NCI-H526 treated with DMSO at 0.1 percent for 48 hours (cell line): ENCODE measurements at places on chromosomes 11 and 22.

DNA sequence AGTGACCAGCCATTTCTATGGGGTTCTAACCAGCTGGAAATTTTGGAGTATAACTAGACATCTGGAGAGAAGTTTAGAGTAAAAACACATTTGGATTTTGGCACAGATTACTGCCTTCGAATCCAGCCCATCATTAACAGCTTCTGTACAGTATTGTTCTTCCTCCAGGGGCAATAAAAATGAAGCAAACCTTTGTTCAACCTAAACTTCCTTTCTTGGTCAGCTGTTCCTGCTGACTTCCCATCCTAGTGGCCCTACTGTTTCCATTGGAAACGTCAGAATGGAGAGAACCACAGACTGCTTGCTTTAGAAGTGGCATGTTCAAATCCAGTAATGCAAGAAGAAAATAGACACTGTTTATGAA lies 203.7 kb upstream of the MTMR2 start:
- DNase-seq, result no peak

DNA sequence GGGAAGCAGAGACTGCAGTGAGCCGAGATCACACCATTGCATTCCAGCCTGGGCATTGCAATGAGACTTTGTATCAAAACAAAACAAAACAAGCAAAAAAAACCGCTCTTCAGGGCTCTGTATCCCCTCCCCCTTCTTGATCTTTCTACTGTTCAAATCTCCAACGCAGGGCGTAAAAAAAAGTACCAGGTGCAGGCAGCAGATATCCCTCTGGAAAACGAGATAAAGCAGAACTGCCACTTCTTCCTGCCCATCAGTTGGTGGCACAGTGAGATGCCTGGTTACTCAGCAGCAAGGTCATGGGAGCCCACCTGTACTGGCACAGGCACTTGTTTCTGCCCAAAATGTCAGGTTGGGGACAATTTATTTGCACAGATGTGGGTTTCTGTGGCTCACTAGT lies 11.2 kb downstream of the CCS start:
- no peak for DNase-seq

DNA sequence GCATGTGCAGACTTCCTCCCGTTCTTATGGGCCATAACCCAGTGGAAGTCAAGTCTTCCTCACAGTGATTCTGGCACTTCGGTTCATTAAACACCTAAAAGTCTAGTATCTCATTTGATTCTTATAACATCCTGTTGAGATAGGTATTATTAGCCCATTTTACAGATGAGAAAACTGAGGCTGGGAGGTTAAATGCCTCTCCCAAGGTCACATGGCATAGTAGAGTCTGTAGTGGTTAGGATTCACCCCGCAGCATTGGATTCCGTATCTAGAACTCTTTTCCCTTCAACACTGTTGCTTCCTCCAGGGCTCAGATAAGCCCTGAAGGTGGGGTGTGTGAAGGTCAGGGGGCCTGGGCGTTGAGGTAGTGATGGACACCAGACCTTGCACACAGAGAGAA lies 3.4 kb downstream of the GPHA2 start:
- no peak for DNase-seq

DNA sequence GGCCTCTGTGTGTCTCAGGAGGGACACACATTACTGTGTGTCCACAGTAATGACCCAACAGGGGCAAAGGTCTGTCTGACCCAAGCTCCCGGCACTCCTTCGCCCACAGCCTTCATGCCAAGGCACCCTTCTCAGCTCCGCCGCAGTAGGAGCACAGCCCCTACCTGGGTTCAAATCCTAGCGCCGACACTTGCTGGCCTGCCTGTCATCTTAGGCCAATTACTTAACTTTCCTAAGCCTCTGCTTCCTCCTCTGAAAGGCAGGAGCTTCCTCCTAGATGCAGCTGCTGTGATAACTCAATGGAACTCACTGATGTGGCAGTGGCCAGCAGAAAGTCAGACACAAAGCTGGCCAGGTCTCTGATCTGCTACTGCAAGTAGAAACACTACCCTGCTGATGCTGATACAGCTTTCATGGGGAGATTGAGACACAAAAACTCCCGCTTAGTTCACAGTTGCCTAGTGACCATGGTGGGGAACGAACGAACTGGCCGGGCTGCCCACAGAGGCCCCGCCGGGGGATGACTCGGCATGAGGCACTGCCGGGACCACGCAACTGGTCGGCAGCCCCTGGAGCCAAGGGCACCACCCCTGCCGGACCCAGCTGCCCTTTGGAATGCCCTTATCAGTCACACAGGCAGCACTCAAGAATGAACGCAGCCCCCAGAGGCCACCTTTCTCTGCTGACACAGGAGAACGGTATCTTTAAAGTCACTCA lies 8.1 kb downstream of the EHD1 start:
- no peak for DNase-seq

GRCh38 chr11:363948-364761 lies 5.1 kb upstream of the B4GALNT4 start:
- peak; percentile 45 for DNase-seq

DNA sequence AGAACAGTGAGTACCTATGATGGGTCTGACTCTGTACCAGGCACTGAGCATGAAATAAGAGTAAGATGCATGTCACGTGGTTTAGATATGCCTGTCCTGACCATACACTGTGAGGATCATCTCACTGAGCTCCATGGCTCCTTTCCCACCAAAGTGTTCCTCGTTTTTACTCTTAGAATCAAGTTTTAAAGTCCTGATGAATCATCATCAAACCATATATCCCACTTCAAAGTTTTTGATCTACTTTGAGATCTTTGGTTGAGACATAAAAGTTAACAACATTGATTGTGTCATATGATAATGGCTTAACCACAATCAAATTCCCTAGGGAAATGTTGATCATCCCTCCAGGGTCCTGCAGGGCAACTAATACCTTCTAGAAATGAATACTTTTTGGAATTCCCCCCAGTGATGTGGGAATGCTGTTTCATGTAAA lies 12.8 kb downstream of the ETS1 start:
- DNase-seq, result no peak

- DNase-seq, result no peak
Measured at GRCh38 chr11:72541257-72541974, 107.1 kb upstream of the CLPB start.

DNA sequence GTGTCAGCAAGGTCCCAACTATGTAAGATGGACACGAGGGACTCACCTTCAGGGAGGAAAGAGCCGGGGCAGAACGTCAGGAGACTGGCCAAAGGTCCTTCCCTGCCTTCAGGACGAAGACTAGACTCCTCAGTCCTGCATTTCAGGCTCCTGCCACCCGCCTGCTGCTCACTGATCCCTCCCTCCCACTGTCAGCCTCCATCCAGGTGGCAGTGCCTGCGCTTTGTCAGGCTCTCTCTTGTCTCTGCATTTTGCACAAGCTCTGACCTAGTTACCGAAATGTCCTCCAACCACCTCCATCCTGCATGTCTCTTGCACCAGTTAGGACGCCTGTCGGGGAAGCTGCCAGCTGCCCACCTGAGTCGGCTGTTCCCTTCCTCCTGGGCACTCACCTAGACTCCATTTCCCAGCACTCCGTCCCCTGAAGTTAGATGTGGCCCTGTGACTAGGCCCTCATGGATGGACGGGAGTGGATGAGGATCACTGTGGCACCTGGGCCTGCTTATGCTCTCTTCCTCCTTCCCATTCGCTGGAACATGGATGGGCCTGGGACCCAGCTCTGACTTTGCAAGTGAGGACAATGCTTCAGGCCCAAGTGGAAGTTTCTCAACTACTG lies 8.0 kb downstream of the B3GNT6 start:
- no peak for DNase-seq

DNA sequence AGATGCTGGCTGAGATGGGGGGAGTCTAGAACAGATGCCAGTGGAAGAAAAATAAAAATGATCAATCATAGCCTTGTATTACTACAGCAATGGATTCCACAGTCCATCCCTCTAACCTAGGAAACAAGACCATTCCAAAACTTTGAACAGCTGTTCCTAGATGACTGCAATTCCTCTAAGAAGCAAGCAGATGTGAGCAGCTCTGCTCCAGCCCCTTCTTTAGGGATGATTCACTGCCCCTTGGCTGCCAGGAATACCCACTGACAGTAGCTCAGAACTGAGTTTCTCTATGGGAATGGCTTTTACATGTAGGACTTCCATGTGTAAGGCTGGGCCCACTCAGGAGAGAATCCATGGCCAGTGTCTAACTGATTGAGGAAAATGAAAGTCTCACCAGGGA lies 943.9 kb downstream of the OPCML start:
- DNase-seq, result no peak

DNA sequence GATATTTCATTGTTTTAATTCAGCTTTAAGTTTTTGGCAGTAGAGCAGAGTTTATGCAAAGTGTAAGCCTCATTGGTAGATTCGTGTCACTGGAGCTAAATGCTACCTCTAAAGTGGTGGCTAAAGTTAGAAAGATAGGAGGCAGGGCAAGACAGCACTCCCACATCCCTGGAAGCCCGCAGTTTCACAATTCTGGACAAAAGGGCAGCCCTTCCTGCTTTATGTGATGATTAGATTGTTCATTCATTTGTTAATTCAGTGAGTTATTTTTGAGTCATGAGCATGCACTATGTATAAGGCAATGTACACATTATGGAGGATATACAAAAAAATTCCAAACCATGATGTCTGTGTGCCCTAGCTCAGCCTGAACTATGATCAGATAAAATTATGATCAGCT lies 52.1 kb upstream of the EIF3M start:
- no peak for DNase-seq

GRCh38 chr11:120739780-120740179 lies 228.2 kb downstream of the GRIK4 start:
- no peak for DNase-seq
